ENCODE measurements at places on chromosomes 1 and 21.

- no peak for DNase-seq
Observed at GRCh38 chr1:12580054-12580887, 37.7 kb downstream of the DHRS3 start.

GRCh38 chr1:246947255-246947654 lies 15.5 kb upstream of the AHCTF1 start:
- no peak for DNase-seq

- no peak for DNase-seq
Observed at GRCh38 chr1:151783796-151784195, 6.5 kb downstream of the TDRKH start.

- no peak for DNase-seq
Observed at GRCh38 chr1:171167785-171168184, 17.3 kb upstream of the FMO2 start.

- DNase-seq = no peak
Observed at GRCh38 chr1:60657926-60658325, 424.4 kb upstream of the NFIA start.

GRCh38 chr1:8182034-8182761 lies 135.7 kb upstream of the SLC45A1 start:
- DNase-seq = peak; percentile 78

GRCh38 chr1:166870584-166870983 lies 5.5 kb downstream of the TADA1 start:
- DNase-seq = no peak

Data from activated CD4-positive, alpha-beta T cell treated with anti-CD3 and anti-CD28 coated beads, Interleukin-2, amount 50 U/mL, for 16 hours (primary cell).